Renal cortex interstitium (tissue), 15 donors: ENCODE measurements at places on chromosomes 1 and 21. TPM values are rescaled to one million over a fixed set of nuclear protein-coding genes. Genes with fewer than 3 reads are reported as not detected.

The MYOG gene
- not detected for polyA plus RNA-seq

The FMOD gene
- polyA plus RNA-seq = 40.0 TPM

The KRTAP20-4 gene
- polyA plus RNA-seq = not detected

The CLDN17 gene
- polyA plus RNA-seq = not detected

The ROR1 gene
- 35.7 TPM for polyA plus RNA-seq

The RNF186 gene
- 0.32 TPM for polyA plus RNA-seq

The AGT gene
- 49.8 TPM for polyA plus RNA-seq

The ST6GALNAC5 gene
- 3.2 TPM for polyA plus RNA-seq

The PWP2 gene
- 14.2 TPM for polyA plus RNA-seq

The BATF3 gene
- 1.7 TPM for polyA plus RNA-seq

The EXOC8 gene
- polyA plus RNA-seq = 12.0 TPM

The ADGRL4 gene
- 19.0 TPM for polyA plus RNA-seq

GRCh38 chr1:220696863-220697231 lies 6.7 kb downstream of the C1orf115 start:
- no peak for DNase-seq

GRCh38 chr1:161045736-161046604 lies at the start of gene USF1:
USF1 (minus strand) TSS chr1:161045977; CDS start chr1:161043275, 2,702 bp downstream.
- DNase-seq = peak; percentile 95

DNA sequence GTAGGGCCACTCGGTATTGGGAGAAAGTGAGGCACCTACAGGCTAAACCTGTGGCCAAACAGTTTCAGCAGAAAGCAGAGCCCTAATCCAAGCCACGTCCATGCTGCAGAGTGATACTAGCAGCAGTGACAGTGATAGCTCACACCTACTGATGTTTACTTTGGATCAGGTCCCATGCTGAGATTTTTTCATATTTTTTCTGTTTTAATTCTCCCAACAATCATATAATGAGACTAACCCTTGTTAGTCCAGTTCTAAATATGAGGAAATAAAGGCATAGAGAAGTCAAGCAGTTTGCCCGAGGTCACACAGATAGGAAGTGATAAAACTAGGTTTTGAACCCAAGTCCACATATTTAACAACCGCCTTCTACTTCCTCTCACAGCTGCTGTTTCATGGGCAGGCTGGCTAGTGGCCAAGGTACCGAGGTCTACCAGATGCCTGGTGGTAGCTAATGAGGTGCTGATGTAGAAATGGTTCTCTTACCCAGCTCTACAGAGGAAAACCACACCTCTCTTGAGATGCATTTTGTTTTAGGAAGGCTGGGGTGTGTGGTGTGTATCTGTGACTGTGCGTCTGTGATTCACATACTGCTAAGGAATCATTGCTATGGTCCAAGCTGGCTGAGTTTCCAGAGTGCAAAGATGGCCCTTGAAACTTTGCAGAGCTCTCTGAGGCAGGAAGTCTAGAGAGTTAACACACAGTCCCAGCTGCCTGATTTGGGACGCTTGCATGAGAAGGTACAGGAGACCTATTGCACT lies 80.3 kb upstream of the ARTN start:
- no peak for DNase-seq

- DNase-seq = no peak
Measured at GRCh38 chr1:87706203-87706602, 377.5 kb downstream of the LMO4 start.

- DNase-seq = no peak
Measured at GRCh38 chr1:119884711-119885110, 11.6 kb downstream of the ADAM30 start.

DNA sequence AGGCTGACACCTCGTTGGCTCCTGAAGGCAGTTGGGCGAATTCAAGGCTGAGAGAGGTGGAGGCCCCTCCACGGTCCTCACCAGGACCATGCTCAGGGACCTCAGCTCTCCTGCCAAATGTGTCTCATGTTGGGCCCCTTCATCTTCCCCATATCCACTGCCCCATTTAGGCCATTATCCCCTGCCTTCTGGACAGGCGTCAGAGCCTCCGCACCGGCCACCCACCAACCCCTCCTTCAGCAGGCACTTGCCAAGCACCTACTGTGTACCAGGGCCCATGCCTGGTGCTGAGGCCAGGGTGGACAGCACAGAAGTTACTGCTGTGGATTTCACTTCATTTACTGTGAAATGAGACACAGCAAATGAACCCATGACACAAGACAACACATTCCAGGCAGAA lies 325.8 kb downstream of the MATN1 start:
- no peak for DNase-seq

- DNase-seq = no peak
Measured at GRCh38 chr1:211738096-211738690, 62.8 kb upstream of the NEK2 start.

GRCh38 chr1:208343226-208343625 lies 99.0 kb upstream of the PLXNA2 start:
- no peak for DNase-seq

DNA sequence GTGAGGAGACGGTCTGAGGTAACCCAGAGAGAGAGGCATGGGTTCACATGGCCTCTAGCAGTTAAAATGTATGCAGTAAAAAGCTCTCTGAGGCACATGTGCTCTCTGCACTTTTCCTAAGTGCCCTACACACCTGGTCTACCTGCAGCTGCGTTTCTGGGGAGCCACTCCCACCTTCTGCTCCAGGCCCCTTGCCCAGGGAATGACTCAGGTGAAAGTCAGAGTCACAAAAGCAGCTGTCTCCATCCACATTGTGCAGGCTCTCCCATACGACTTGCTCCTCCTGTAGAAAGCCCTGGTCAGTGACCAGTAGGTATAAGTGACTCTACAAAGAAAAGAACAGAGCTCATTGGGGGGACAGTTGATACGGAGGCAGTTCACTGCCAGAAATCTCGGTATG lies 8.8 kb downstream of the MINDY1 start:
- DNase-seq = no peak

DNA sequence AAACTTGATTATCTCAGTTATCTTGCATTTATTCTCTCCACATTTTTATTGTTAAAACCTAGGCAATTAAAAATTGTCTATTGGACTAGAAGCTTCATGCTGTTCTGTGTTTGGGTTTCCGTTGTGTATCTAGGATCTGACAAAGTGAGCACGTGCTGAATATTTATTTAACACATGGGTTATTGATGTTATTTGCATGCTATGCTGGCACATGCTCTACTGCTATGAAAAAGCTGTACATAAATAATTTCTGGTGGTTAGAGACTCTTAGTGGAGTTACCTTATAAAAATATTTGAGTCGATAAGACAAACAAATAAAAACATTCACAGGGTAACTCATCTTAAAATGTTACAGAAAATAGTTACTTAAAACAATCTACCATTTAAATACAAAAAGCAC lies 1769.7 kb downstream of the MRPL39 start:
- no peak for DNase-seq

DNA sequence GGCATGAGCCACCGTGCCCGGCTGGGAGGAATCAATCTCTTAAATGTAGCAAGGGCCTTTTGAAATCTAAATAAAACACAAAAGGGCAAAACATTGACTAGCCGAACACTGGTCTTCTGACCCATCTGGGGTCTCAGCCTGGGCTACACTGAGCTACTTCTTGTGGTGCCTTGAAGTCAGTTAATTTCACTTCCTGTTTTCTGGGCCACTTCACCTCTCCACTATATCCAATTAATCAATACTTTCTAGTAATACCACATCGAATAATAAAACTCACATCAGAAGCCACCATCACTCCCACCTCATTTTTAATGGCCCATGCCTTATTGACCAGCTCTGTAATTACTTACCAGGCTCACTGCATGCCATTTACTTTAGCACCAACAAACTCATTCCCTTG lies 138.0 kb upstream of the SAMSN1 start:
- DNase-seq = no peak

DNA sequence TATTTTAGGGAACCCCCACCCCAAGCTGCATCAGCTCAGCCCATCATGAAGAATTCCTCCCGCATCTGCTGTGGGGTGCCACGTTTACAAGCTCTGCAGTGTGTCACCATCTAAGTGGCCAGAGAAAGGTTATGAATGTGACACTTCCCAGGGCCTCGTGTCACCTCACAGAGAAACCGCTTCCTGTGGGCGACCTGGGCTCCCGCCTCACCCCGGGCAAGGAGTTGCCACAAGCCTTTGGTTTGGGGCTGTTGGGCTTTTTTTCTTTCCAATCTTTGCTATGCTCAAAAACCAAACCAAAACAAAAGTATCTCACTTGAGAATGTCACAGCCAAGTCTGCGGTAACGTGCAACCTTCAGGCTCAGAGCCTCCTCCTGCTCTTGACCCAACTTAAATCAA lies 82.1 kb upstream of the ARHGEF16 start:
- no peak for DNase-seq

GRCh38 chr1:206633708-206634121 lies 1.6 kb upstream of the DYRK3 start:
- DNase-seq = no peak

- DNase-seq = no peak
Measured at GRCh38 chr1:199279872-199280645, 641.2 kb downstream of the PTPRC start.

GRCh38 chr21:36400719-36401118 lies 15.5 kb downstream of the CHAF1B start:
- DNase-seq = no peak

DNA sequence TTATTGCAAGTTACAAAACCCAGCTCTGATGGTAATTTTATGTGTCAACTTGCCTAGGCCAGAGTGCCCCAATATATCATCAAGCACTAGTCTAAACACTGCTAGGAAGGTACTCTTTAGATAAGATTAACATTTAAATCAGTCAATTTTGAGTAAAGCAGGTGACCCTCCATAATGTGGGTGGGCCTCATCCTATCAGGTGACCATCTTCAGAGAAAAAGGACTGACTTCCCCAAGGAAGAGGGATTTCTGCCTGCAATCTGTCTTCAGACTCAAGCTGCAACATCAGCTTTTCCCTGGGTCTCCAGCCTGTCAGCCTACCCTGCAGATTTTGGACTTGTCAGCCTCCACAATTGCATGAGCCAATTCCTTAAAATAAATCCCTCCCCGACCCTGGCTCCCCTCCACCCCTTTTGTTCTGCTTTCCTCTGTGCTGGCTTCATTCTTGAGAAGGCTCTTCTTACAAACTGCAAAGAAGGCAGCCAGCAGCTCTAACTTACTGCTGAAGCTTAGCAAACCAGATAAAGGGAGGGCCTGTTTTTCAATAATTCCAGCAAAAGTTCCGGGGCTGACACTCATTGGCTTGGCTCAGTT lies 56.4 kb upstream of the RUNX3 start:
- DNase-seq = no peak

DNA sequence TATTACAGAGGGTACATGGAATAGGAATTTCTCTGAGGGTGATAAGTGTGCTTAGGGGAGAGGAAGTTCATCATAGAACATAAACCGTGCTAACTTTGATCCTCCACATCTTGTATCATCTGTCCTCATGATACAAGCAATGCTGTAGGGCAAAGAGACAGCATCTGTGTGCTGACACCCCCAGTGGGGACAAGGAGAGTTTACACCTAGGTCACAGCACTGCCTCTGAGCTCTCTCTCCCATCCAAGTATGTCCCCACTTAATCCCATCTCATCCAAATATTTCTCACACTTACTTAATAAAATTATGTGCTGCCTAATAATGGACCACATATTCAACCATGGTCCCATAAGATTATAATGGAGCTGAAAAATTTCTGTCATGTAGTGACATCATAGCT lies 4.3 kb upstream of the TEDDM1 start:
- DNase-seq = no peak

DNA sequence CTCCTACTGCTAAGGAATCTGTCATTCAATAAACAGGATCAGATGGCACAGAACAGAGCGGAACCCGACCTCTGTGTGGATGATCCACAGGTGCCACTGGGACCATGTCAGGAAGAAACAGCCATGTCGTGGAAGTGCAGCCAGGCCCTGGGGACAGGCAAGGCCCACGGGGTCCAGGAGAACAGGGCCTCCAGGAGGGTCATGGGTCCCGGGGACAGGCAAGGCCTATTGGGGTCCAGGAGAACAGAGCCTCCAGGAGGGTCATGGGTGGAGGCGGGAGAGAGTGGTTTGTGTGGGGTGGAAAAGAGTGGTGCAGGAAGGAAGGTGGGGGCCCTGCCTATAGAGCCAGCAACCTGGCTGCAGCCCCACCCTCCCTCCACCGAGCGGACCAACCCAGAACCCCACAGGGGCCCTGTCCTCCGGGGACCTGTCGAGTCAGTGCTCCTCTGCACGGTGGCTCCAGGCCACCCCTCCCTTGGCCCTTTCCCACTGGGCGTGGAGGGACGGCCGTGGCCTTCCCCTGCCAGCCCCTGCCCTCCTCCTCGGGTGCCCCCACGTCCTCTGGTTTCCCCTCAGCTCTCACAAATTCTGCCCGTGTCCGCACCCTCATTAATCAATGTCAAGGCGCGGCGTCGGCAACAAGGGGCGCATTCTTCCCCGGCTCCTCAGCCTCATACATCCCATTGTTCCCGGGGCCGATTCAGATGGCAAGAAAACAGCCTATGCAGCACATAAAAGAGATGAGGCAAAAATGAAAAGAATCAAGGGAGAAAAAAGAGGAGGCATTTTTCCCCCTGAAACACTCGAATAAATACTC lies 146.4 kb downstream of the PRDM16 start:
- no peak for DNase-seq

DNA sequence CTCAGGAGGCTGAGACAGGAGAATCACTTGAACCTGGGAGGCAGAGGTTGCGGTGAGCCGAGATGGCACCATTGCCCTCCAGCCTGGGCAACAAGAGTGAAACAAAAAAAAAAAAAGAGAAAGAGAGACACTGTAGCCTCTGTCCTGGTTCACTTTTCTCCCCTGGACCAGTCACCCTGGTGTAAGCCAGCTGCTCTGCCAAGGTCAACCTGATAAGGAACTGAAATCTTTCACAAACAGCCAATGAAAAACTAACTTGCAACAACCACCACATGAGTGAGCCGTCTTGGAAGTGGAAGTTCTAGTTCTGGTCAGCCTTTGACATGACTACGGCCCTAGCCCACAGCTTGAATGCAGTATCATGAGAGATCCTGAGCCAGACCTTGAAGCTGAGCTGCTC lies 36.8 kb upstream of the CXADR start:
- DNase-seq = no peak

- DNase-seq = no peak
Measured at GRCh38 chr1:1435106-1435903, at the start of gene VWA1. VWA1 (plus strand) TSS chr1:1435690; CDS start chr1:1435749, 59 bp downstream.

- DNase-seq = no peak
Measured at GRCh38 chr1:55286856-55287602, 71.9 kb upstream of the USP24 start.

GRCh38 chr1:32894019-32894600 lies 7.1 kb downstream of the TMEM54 start:
- DNase-seq = no peak

GRCh38 chr1:225360119-225360518 lies 67.7 kb downstream of the LBR start:
- DNase-seq = no peak

- no peak for DNase-seq
Measured at GRCh38 chr1:202349206-202349928, 868 bp downstream of the PPP1R12B start.

GRCh38 chr1:24027838-24028468 lies 47.8 kb upstream of the SRSF10 start:
- peak; percentile 66 for DNase-seq

GRCh38 chr21:35974775-35975174 lies 85.6 kb downstream of the SETD4 start:
- DNase-seq = no peak
